ENCODE measurements at places on chromosomes 16 and 17.

- peak; percentile 75 for DNase-seq
These were observed at the start of gene SPHK1 for GRCh38 chr17:76384222-76384986. Gene SPHK1 (plus strand): TSS chr17:76384609. CDS start chr17:76385645, 1,036 bp downstream.

DNA sequence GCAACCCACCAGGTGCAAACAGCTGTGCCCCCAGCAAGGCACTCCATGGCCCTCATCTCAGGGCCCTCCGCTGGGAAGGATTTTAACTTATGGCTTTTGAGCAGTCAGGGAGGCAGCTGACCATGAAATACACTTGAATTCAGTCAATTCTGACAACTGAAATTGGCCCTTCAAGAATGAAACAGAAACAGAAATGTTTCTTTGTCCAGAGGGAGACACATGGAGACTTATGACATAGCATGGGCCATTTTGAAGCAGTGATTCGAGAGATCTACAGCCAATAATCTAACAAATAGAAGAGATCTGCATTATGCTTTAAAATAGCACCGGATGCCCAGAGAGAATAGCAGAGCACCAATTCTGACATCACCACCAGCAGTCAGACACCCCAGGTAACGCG lies 7.5 kb downstream of the CACNG1 start:
- DNase-seq = no peak

DNA sequence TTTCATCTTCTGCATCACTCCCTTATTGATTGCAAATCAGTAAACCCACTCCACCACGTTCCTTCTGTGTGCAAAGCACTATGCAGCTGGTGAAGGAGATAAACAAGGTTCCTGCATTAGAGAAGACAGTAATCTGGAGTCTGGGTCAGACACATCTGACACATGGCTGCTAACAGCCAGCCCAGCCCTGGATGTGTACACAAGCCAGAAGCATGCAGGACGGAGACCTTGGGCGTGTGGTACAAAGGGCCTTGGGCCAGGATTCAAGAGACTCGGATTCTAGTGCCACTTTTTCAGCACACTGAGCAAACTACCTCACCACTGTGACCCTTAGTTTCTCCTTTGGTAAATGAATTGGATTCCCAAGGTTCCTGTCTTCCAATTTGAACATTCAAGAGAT lies 86.6 kb upstream of the DNAH9 start:
- no peak for DNase-seq

DNA sequence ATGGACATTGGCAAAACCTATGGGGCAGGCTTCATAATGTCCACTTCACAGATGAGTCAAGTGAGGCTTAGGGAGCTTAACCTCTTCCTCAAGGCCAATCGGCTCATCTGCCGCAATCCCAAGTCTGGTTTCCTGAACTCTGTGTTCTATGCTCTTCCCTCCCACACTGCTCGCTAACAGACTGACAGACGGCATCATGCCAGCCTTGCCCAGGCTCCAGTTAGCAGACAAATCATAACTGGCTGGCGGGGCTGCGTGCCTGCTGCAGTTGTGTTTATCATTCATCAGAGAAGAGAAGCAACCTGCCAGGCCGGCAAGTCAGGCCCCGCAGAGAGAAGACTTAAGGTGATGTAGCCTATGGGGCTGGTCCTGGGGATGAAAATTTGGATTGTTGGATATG lies 216.2 kb upstream of the ASIC2 start:
- DNase-seq = no peak

GRCh38 chr16:49630783-49631182 lies 225.1 kb downstream of the ZNF423 start:
- no peak for DNase-seq

DNA sequence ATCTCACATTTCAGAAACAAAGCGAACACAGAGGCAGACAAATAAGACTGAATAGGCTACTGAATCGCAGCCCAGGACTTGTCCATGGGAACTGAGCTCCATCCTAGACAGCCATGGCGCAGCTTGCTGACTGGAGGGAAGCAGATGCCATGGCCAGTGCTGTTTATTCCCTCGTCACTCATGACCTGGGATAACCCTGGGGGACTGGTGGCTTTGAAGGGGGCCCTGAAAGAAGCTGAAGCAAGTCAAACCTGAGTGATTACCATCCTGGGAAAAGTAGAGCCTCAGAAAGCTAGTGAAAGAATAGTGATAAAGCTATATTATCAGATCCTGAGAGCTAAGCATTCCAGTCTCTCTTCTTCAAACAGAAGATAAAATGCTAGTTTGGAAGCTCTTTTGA lies 94.1 kb downstream of the RPGRIP1L start:
- no peak for DNase-seq

Measured in neuronal stem cell (in vitro differentiated cells).